ENCODE measurements at places on chromosomes 4 and X.
A peak's percentile ranks its signal among the peaks of the same experiment; 100 is the strongest.

DNA sequence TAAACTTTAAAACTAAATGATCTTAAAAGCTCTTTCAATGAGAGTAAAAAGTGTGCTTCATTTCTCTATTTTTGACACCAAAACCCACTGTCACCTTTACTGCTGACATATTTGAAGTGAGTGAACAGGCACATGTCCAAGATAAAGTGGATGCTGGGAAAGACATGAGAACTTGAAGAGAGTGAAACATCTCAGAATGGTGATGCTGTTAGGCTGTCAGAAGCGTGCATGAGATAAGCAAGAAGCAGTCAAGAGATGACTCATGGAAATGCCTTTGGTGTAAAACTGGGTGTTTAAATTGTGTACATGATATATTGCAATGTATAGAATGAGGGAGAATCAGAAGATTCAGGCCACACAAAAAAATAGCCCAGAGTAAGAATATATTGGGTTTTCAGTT, 21.8 kb upstream of the GBA3 start:
- peak; percentile 9 for DNase-seq

GRCh38 chr4:176529574-176529973, 209.8 kb downstream of the SPCS3 start:
- DNase-seq: no peak

GRCh38 chr4:55458164-55458563, 62.4 kb downstream of the TMEM165 start:
- no peak for DNase-seq

DNA sequence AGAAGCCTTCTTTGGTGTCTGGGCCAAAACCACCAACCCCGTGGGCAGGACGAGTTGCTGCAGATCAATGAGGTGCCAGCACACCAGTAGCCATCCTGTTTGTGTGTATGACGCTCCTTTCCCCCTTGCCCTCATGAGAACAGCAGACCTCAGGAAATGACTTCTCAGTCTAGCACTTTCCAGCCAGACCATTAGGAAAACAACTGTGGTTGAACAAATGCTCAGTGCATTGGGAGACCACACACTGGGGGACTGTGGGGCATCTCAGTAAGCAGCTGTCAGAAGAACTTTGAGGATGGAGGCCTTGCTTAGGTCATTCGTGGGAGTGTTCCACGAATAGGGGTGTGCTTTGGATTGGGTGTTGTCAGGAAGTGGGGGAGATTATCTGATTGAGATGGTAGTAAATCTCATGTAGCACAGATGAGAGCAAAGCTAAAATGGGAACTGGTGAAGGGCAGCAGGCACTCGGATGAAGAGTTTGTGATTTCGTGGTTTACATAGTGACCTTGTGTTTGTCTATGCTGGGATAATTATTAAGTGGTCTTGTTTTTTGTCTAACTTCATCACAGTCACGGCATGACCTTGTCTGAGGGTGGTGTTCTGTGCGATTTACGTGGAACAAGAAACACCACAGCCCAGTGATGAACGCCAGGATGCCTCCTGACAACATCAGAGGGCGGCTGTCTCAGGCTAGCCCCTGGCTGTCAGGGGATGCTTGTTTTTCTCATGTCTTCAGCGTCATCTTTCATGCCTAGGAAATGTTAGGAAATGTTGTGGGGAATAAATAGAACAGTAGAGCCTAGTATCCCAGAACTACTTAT, 70.1 kb downstream of the USP46 start:
- no peak for DNase-seq

GRCh38 chr4:138655985-138656384, 359.6 kb upstream of the NOCT start:
- no peak for DNase-seq

GRCh38 chr4:111618908-111619307, 526.3 kb upstream of the FAM241A start:
- DNase-seq: no peak

DNA sequence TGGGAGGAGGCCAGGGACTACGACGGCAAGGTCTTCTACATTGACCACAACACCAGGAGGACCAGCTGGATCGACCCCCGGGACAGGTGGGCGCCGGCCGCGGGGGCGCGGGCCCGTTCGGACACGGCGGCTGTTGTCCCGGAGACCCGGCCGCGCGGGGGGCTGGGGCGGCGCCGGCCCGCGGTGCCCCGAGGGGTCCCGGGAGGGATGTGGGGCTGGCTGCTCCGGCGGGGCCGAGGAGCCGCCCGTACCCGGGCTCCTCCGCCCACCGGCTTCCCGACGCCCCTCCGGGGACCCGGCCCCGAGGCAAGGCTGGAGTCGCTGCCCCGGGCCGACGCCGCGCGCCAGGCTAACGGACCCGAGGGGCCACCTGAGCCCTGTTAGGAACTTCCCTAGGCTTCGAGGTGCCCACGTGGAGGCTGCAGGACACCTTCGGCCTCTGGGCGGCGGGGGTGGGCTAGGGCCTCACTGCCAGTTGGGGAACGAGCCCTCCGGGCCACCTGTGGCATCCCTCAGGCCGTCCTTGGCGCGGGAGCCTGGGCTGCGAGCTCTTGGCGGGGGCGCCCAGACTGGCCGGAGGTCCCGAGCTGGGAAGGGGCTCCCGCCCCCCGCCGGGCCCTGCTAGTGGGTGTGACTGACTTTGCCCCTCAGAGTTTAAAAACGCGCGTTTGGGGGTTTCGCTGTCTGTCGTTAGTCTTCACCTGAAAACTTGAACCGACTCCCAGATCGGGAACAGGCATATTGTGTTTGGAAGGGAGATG, 660 bp downstream of the WWC2 start:
- peak; percentile 12 for DNase-seq

DNA sequence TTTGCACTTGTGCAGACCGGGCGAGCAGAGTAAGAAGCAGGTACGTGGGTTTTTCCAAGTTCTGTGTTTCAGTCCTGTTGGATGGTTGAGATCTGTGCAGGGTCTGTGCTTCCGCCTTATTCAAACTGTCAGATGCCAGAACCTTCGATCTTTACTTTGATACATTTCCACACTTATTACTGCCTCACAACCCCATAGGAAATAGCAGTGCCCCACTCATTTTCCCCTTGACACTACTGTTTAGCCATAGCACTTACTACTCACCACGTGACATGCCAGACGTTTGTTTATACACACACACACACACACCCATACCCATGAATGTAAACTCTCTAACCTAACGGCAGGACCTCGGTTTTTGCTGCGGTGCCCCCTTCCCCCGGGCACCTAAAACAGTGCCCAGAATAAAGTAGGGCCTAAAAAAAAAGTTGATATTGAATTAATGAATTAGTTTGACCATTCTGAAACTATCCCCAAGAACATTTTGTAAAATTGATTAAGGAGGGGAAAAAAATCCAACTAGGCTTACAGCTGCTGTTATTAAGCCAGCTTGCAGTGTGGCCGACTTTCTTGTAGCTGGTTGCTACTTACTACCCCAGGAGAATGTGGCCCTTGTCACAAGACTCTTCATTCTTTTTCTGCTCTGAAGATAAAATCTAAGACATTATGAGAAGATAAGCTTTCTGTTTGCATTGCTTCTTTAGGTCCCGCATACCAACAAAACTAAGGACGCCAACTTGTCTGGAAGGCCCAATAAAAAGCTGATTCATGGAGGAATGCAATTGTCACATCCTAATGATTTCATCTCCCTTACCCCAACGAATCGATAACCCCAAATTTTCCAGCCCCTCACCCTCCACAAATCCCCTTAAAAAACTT, 704 bp upstream of the SEPSECS start:
- no peak for DNase-seq
